Fibroblast of upper back skin (primary cell): ENCODE measurements at places on chromosomes 7 and 10.

GRCh38 chr7:71626206-71626605 lies 494.3 kb downstream of the GALNT17 start:
- DNase-seq = peak; percentile 93

GRCh38 chr7:135770139-135770710 lies 21.6 kb upstream of the FAM180A start:
- peak; percentile 47 for DNase-seq

GRCh38 chr10:78059906-78060702 lies 26.4 kb downstream of the RPS24 start:
- no peak for DNase-seq

DNA sequence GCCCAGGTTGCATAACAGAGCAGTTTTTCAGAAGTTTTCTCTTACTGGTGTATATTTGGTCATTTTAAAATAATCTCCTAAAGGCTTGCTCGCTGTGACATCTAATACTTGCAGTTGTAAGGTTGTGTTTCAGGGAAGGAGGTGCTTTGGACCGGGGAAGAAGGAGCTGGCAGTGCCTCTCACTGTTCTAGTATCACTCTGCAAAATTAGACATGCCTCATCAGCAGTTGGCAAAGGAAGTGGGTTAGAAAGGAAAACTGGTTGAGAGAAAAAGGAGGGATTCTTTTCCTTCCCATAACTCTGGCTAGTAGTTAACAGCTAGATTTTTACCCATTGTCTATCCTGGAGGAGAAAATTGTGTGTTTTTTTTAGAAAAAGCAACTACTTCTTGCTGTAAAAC lies 34.8 kb downstream of the CUL1 start:
- DNase-seq = no peak

DNA sequence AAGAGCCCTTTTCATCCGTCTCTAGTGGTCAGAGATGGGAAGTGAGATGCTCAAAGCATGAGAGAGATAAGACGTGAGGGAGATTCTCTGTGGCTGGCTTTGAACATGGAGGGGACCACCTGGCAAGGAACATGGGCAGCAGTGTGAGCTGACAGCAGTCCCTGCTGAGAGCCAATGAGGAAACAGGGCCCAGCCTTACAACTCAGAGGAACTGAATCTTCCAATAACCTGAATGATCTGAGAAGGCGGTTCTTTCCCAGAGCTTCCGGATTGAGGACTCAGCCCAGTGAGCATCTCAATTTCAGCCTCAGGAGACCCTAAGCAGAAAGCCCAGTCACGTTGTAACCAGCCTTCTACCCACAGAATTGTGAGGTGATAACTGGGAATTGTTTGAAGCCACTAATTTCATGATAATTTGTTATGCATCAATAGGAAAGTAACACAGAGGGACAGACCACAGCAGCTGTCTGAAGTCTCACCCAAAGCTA lies 33.9 kb upstream of the IKZF1 start:
- no peak for DNase-seq

DNA sequence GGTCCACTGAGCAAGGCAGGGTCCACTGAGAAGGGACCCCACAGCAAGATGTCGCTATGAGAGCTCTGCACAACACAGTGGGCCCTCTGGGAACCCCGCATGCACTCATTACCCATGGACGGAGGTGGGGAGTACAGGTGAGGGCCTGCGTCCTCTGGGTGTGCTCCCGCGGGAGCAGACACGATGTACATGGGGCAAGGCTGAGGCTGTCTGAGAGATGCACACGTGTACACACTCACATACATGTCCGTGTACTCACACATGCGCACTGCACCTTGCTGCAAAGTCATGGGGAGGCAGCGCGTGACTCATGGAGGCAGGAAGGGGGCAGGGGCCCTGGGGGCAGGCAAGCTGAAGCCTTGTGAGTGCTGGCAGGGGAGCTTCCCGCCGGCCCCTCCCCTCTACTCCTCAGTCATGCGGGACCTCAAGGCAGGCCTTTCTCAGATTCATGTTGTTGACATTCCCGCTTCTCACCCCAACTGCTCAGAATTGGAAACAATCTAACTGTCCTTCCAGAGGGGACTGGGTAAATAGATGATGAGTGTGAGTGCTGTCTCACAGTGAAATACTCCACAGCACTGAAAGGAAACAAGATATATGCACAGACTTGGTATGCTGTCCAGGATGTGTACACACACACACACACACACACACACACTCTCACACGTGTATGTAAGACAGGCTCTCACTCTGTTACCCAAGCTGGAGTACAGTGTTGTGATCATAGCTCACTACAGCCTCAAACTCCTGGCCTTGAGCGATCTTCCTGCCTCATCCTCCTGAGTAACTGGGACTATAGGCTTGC lies 40.0 kb downstream of the GOLGA7B start:
- peak; percentile 83 for DNase-seq

- no peak for DNase-seq
Observed at GRCh38 chr7:111711426-111712065, 149.3 kb upstream of the IMMP2L start.

DNA sequence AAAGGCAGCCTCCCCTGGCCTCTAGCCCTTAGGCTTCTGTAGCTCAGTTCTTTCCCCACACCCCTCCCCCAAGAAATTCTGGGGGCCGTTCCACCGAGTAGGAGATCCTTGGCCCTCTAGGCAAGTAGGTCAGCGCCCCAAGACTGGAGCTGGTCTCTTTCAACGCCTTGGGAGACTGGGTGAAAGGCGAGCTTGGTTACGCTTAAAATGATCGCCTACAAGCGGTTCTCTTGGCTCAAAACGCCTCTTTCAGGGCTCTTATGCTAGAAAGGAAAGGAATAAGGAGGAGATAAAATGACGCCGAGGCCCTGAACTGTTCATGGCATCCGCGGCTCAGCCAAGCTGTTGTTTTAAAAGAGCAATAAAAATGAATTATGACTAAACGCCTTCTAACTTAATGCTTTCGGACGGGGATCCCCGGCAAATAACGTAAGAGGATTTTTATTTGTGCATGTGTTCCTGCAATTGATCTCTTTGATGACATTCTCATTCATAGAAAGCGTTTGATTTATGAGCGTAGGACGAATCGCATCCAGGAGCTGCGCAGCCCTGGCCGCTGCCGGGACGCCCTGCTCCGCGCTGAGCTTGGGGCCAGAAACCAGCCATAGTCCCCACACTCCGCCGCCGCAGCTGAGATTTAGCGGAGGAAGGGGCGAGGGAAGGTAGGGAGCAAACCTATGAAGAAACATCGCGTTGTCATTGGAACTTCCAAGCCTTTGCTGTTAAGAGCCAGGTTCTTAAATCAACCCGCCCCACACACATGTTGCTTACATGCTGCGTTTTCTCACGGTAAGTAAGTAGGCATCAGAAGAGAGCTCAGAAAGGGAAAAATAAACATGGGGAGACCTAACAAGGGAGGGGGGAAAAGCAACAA lies 3.0 kb upstream of the HOXA1 start:
- DNase-seq = peak; percentile 72

DNA sequence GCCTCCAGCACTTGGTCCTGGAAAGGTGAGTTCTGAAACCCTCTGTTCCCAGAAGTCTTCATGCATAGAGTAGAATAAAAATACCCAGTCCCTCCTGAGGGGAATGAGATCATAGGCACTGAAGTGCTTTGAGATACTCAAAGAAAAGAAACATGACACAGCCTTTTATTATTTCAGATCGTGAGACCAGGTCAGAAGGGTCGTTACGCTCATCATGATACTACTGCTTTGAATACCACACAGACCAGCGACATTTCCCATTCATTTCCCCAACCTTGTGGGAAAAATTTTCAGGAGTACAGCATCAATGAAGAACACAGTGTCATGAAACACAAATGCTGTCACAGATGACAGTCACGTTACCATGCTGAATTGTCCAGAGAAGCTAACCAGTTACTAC lies 15.0 kb downstream of the CLRN3 start:
- no peak for DNase-seq

DNA sequence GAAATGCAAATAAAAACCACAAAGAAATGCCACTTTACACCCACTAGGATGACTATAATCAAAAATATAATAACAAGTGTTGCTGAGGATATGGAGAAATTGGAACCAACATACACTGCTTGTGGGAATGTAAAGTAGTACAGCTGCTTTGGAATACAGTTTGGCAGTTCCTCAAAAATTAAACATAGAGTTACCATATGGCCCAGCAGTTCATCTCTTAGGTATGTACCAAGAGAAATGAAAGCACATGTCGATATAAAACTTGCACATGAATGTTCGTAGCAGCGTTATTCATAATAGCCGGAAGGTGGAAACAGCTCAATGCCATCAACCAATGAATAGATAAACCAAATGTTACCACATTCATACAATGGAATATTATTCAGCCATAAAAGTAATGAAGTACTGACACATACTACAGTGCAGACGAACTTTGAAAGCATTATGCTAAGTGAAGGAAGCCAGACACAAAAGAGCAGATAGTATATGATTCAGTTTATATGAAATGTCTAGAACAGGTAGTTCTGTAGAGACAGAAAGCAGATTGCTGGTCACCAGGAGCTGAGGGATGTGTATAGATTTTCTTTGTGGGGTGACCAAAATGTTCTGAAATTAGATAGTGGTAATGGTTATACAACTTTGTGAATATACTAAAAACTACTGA lies 12.4 kb downstream of the BCAP29 start:
- DNase-seq = peak; percentile 92

DNA sequence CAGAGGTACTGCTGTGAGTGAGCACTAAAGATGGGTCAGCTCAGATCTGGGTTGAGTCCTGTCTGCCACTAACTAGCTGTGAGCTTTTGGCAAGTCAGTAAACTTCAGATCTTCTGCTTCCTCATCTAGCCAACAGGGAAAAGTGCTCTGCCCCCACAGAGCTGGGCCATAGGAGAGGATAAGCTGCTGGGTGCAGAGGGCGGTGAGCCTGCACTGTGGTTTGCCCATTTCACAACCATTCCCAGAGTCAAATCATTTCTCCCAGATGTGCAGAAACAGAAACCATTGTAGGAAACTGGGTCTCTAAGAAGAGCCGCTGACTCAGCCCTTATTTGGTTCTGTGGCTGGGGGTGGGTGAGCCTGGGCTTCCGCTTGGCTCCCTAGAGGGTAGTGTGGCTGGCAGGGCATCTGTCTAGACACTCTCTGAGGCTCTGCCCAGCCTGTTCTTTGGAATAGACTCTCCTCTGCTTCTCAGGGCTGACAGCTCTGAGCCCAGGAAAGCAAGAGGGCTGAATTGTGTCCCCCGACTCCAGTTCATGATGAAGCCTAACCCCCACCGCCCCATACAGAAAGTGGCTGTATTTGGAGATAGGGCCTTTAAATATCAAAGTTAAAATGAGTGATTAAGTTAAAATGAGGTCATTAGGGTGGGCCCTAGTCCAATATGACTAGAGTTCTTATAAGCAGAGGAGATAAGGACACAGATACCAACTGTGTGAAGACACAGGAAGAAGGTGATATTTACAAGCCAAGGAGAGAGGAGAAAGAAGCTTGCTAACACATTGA lies 29.5 kb upstream of the ARHGAP22 start:
- peak; percentile 88 for DNase-seq

DNA sequence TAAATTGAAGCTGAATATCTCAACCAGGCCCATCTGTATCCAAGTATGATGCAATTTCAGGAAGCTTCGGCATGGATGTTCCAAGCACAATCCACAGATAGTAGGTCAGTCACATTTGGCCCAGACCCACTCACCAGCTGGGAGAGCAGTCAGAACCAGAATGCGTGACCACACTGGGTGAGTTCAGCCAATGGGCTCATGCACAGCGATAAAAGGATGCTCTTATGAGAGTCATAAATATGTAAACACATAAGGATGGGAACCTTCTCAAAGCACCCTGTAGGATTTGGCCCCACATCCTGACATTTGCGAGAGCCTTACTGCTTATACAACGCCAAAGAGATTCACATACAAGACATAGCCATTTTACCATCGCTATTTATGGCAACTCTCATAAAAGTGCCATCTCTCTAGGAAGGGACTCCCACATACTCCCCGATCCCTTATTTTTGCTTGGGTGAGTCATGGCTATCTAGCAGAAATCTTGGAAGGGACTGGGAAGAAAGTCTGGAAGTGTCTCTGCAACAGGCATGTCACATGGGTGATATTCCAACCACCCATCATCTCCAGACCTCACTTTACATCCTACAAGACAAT lies 3.0 kb downstream of the AFAP1L2 start:
- DNase-seq = peak; percentile 67

GRCh38 chr10:31999070-31999660 lies 57.1 kb downstream of the KIF5B start:
- peak; percentile 27 for DNase-seq

DNA sequence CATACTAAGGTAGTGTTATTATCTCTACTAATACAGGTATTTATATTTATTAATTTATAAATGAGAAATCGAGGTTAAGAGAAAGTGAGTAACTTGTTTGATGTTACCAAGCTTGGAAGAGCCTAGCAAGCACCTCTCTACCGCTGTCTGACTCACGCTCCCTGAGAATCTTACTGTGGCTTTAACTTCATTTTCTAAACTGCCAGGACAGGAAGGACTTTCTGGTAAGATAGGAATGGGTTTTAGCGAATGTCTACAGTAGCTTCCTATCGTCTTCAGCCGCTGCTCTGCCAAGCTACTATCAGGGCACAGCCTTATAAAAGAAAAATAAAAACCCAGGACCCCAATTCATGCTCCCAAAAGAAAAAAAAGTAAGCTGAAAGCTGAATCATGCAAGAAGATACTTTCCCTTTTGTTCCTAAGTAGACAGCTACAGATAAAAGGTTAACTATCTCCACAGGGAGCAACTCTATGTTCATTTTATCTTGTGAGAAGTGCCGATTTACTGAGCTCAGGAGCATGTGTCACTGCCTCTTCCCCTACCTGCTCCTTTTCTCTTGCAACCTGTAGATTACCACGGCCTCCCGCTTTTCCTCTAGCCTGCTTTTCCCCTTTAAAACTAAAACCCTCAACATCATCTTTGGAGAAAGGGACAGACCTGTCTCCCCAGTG lies 60.2 kb downstream of the THNSL1 start:
- no peak for DNase-seq

GRCh38 chr10:113138937-113139585 lies 189.0 kb downstream of the TCF7L2 start:
- no peak for DNase-seq

DNA sequence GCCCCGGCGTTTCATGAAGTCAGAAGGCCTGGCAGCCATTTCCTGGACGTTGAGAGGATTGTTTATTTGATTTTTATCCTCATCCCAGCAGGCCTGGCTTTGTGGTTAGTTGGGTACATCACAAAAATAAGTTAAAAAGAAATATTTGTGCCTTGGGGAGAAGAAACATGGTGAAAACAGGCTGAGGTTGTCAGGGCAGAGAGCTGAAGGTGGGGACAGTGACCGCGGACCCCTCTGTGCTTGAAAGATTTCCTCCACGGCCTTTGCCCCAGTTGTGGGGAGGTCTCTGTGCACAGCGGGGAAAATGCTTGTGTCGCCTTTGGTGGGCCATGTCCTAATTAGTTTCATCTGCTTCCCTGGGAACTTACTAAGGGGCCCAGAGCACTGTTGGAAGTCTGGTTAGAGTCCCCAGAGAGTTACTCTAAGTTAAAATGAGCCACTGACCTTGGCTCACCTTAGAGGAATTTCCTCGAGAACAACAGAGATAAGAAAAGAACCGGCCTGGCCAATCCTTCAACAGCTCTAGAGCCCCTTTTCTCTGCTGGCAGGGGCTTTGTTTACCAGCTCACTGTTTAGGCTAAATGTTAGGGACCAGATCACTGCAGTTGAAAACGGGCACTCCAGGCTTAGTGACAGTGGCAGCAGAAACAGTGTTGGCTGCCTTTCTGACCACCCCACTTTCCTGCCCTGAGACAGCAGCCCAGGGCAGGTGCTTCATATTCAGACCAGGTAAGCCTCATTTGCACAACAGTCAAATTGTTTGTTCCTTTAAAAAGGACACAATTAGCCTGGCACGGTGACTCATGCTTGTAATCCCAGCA lies 37.9 kb downstream of the CRCP start:
- peak; percentile 71 for DNase-seq

GRCh38 chr7:99623091-99623693 lies 6.4 kb downstream of the ZSCAN25 start:
- DNase-seq = peak; percentile 8

- no peak for DNase-seq
Observed at GRCh38 chr7:4185721-4186512, 496.2 kb upstream of the FOXK1 start.
